ENCODE measurements at places on chromosomes 11 and 22.

- DNase-seq = no peak
Observed at GRCh38 chr11:117230999-117231841, 653 bp downstream of the PCSK7 start.

- no peak for DNase-seq
Observed at GRCh38 chr11:117906126-117906525, 23.1 kb downstream of the TMPRSS13 start.

DNA sequence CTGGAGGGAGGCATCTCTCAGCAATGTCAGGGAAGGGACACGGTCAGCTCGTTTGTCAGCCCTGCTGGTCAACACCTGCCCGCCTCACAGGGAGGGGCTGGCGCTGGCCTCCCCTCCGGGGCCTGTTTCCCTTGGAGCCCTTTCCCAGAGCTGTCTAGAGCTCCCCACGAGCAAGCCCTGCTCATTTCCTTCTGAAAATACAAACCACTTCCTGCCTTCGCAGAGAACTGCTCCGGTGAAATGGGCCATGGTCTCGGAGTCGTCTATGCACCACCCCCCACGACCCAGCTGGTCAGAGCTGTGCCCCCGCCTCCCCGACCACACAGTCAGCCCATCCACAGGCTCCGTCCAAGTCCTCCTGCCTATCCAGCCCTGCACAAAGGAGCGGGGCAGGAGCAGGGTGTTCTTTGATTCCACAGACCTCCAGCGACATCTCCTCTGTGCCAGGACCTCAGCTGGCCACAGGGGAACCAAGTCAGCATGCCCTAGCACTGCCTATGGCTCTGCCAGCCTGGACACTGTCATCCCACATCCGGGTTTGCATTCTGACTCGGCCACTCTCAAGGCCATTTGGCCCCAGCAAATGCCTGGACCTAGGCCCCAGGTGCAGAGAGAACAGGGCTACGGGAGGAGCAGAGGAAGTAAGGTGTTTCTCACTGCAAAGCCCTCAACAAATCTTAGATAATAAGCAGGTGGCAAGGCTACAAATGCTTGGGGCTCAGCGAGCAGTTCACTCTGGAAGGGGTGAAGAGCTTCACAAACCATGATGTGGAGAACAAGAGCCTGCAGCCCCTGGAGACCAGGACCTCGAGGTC lies 82.1 kb upstream of the WNT11 start:
- DNase-seq = no peak

DNA sequence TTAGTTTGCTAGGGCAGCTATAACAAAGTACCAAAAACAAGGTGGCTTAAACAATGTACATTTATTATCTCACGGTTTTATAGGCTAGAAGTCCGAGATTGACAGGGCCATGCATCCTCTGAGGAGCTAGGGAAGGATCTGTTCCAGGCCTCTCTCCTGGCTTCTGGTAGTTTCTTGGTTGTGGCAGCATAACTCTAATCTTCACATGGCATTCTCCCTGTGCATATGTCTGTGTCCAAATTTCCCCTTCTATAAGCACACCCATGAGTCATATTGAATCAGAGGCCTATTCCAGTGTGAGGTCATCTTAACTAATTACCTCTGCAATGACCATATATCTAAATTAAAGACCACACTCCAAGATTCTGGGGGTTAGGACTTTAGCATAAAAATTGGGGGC lies 31.3 kb upstream of the MMP13 start:
- DNase-seq = no peak

DNA sequence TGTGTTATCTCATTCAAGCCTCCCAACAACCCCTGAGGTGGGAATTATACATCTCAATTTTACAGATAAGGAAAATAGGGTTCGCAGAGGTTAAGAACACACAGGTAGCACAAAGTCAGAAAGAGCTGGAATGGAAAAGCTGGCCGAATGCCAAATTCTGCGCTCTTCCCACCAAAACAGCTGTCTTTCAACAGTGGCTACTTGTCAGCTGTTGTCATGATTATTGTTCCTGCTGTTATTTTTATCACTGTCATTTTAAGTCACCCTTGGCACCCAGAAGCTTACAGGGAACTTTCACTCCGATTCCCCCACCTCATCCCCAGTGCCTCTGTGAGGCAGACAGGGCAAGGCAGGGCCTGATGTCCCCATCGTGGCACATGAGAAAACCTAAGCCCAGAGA lies 74.5 kb upstream of the CSNK2A3 start:
- no peak for DNase-seq

GRCh38 chr11:68402355-68403031 lies 58.1 kb upstream of the PPP6R3 start:
- no peak for DNase-seq

- DNase-seq = no peak
Observed at GRCh38 chr11:877565-877964, 33.0 kb downstream of the CHID1 start.

DNA sequence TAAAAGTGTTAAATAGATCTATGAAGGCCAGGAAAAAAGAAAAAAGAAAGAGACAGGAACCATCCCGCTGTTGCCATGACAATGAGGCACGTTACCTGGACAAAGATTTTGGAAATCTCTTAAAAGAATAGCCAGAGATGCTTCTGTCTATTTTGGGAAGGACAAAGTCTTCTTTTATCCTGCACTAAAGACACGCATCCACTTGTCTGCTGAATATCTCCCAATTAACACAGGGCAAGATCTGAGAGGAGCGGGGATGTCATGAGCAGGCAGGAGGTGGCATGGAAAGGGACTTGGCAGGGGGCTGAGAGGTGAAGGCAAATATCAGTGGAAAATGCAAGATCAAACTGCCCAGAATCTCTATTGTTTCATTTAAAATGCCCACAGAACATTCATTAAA lies 153.8 kb upstream of the BLID start:
- DNase-seq = no peak

DNA sequence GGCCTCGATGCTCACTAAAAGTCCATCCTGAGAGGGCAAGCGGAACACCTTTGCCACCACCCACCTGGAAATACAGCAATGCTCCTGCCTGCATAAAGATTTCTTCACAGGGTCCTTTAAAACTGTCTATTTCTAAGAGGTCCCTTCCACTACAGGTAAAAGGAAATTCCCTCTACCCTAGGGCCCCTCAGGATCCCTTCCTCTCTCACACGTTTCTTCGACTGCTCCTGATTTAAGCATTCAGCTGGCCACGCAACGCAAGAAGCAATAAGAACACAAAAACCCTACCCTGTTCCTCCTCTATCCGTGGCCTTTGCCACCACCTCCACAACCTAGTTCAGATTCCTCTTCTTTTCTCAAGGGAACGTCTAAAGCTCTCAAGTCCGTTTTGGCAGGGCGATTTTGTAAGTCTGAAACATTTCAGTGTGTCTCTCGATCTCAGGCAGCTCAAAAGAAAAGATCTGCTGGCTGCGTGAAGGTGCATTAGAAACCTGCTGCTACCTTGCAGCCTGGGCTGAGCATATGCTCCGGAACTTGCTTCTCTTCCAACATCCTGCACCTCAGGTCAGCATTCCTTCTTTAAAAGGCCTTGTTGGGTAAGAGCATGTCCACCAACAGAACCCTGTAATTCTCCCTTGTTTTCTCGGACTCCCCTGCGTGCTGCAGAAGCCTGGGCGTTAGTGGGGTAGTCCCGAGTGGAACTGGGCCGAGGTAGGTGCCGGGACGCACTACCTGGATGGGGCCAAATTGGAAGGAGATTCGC lies 1.6 kb downstream of the LGR4 start:
- DNase-seq = no peak

DNA sequence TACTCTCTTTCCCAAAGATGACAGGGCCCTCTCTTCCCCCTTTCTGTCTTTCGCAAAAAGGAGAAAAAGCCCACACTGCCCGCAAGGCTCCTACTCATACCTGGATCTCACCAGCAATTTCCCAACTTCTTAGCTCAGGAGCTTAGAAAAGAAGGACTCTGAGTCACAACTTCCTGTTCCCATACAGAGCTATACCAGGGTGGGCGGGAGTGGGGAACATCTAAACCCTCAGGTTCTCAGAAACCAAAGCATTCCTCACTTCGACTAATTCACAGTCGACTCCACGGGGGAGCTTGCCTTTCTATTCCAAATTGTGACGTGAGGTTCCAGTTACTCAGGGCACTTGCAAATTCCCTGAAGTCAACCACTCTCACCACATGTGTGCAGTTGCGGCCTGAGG lies 61.9 kb downstream of the MTNR1B start:
- no peak for DNase-seq

DNA sequence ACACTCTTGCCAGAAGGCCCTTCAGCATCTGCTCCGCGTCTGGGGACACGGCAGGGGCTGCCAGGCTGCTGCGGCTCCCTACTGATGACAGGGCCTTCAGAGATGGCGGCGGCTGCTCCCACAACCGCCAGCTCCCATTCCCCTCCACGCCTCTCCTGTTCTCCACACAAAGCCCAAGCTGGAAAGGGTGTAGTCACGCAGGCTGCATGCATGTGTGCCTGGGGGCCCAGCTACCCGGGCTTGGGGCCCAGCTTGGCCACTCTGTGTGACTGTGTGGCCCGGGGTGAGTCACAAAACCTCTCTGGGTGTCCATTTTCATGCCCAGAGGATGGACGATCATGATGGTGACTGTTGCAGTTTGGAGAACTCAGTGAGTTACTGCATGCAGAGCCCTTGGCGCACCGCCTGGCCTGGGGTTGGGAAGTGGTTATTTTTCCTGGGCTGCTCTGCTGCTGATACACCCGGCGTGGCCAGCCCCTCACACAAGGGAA lies 31.7 kb upstream of the PARVB start:
- no peak for DNase-seq

GRCh38 chr11:796565-797295 lies 1.4 kb downstream of the SLC25A22 start:
- no peak for DNase-seq

DNA sequence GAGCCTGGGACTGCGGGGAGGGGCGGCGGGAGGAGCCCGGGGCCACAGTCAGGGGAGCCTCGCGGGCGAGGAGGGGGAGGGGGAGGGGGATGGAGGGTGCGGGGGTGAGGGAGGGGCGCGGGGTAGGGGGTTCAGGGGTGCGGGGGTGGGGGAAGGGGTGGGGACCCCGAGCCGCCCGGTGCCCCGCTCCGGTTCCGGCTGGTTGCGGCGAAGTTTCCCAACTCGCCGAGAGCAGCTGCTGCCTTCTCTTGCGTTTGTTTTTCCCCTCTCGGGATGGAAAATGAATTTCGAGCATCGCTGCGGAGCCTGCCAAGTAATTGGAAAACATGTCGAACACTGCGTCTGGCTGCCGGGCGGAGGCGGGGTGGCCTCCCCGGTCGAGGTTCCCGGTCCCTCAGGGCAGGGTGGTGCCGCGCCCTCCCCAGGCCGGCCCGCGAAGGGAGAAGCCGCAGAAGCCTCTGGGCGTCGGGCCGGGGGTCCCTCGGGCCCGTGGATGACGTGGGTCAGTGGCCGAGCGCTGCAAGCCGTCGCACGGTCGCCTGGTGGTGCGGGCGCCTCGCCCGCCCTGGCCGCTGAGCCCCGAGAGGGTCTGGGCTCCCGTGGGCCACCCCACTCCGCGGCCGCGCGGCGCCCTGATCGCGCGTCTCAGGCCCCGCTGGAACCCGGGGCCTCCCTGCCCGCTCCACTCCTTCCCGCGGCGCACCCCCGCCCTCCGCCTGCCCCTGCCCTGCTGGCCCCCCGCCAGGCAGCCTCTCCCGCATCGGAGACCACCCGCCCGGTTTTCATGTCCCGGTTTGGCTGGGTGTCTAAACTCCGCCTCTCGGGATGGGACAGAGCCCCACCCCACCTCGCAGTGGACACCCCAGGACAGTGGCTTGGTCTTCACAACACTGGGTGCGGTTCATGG lies 12.1 kb downstream of the SPATA19 start:
- no peak for DNase-seq

Measured in keratinocyte (primary cell).